ENCODE measurements at places on chromosomes 12 and 14.
A peak's percentile ranks its signal among the peaks of the same experiment; 100 is the strongest.

- DNase-seq = peak; percentile 22
These were observed 804 bp downstream of the GAPDH start for GRCh38 chr12:6534945-6535696.

DNA sequence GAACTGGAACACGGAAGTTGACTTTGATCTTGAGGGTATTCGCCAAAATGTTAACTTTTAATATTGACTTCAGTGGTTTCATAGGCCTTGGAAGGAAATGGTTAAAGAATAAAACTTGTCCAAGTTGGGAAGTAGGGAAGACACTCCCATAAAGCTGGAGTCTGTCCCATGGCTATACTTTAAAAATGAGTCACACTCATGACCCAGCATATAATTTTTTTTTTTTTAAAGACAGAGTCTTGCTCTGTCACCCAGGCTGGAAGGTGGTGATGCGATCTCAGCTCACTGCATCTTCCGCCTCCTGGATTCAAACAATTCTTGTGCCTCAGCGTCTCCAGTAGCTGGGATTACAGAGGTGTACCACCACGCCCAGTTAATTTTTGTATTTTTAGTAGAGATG, 19.6 kb downstream of the TMPRSS12 start:
- no peak for DNase-seq

GRCh38 chr12:66623455-66623854, 55.4 kb downstream of the GRIP1 start:
- no peak for DNase-seq

DNA sequence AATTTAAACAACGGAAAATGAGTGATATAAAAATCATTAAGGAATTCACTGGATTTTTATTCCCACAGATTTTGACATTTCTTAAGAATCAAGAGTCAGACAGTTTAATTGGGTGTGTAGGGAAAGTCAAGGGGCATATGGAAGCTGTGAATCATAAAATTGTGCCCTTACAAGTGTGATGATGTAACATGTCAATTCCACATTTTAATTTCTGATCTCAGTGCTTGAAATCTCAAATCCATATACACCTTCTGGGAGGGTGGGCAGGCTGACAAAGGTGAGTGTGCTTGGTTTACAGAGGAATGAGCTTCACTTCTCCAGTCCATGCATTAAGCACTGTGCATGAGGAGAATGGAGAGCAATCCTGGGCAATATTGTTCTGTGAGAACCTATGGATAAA, 1.0 kb upstream of the KRT6A start:
- no peak for DNase-seq

- DNase-seq = no peak
These were observed 308.9 kb upstream of the LRFN5 start for GRCh38 chr14:41297576-41298327.

DNA sequence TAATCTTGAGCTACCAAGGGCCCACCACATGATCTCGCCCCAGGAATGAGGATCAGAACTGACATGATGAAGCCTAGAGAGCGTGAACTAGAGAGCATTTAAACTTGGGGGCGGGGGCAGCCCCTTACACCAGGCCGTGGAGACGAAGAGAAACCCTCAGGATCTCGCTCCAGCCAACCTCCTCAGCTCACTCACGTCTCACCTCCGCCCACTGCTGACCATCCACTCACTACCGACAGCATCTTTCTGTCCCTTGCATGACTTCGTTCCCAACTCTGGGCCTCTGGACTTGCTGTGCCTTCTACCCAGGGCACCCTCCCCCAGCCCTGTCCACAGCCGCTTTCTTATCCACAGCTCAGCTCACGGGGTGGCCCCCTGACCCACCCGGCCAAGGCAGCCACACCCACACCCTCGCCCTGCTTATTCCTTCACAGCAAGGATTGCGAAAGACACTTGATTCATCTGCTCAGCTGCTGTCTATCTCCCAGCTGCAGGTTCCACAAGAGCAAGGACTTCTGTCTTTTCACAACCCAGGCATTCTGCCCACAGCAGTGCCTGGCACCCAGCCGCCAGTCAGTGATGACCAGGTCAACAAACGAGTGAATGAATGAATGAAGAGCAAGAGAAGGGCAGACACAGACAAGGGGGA, 6.4 kb downstream of the STX2 start:
- DNase-seq = no peak

GRCh38 chr14:103334644-103335622, 896 bp downstream of the EIF5 start:
- peak; percentile 64 for DNase-seq

DNA sequence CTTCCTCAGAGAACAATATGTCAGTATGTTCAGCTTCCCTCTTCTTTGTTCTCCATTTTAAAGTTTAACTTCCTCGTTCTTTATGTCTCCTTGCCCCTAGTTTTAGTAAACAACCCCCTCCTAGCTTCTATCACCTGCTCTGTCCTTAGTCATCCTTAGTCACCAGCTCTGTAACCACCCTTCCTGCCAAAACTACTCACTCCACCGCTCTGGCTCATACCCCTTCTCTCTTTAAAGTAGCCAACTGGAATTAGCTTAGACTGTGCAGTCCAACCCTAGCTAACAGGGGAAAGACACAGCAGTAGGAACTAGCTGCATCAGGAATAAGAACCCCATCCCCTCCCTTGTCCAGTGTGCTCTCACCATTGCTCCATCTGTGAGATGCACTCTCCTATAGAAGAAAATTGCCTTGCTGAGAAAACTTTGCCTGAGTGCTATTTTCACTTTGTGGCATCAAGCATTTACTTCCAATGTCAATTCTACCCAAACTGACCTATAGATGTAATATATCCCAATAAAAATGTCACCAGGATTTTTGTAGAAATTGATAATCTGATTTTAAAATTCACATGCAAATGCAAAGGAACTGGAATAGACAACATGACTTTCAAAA, 603.2 kb downstream of the C12orf50 start:
- no peak for DNase-seq

GRCh38 chr12:76790564-76791552, 26.9 kb downstream of the ZDHHC17 start:
- DNase-seq = peak; percentile 12

DNA sequence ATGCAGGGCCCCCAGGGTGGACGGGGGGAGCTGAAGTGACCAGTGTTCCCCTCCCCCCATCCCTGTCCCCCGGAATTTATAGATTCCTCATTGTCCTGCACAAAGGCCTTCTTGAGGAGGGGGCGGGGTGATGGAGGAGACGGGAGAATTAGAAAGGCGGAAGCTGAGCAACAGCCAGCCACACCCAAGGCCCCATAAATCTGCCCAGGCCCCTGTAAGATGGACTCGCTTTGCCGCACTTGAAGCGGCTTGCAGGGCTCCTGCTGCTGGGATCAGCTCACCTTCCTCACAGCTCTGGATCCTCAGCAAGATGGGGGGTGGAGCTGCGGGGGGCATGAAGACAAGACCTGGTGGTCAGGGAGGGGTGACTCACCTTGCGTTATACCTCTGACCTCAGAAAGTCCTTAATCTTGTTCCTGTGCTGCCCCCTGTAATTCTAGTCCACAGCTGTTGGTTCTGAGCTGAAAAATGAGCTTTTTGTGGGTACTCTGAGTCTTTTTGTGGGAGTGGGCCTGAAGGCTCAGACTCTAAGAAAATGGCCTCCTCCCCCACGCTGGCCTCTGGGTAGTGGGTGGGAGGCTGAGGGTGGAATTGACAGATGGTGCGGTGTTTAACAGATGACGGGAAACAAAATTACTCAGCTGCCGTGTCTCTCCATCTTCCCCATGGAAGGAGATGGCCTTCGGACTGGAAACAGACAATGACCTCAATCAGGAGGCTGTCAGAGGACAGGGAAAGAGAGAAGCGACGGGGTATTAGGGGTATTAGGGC, 15.8 kb upstream of the ANKRD33 start:
- DNase-seq = no peak

GRCh38 chr12:47686645-47687240, 19.1 kb downstream of the RPAP3 start:
- DNase-seq = peak; percentile 25

GRCh38 chr12:94849411-94849976, 154.0 kb downstream of the NDUFA12 start:
- DNase-seq = no peak

- DNase-seq = peak; percentile 55
These were observed 1.3 kb downstream of the DCAF5 start for GRCh38 chr14:69151458-69152180.

DNA sequence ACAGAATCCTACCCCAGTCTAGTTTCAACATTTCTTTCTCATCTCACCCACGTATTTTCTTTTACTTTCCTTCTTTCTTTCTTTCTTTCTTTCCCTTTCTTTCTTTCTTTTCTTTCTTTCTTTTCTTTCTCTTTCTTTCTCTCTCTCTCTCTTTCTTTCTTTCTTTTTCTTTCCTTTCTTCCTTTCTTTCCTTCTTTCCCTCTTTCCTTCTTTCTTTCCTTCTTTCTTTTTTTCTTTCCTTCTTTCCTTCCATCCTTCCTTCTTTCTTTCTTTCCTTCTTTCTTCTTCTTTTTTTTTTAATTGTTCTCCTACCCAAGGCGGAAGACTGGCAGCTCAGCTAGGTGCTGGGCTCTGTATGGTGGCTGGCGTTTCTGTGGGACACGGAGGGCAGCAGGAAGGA, 55.0 kb downstream of the GLT1D1 start:
- DNase-seq = no peak

DNA sequence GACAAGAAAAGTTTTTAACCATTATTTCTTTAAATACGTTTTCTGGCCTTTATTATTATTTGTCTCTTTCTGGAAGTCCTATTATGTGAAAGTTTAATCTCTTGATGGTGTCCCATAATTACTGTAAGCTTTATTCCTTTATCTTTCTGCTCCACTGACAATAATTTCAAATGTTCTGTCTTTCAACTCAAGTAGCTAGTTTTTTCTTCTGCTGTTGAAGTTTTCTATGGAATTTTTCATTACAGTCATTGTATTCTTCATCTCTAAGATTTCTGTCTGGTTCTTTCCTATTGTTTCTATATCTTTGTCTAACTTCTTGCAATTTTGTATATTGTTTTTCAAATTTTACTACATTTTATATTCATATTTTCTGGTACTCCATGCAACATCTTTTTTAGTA, 173.6 kb upstream of the MGAT4C start:
- no peak for DNase-seq

DNA sequence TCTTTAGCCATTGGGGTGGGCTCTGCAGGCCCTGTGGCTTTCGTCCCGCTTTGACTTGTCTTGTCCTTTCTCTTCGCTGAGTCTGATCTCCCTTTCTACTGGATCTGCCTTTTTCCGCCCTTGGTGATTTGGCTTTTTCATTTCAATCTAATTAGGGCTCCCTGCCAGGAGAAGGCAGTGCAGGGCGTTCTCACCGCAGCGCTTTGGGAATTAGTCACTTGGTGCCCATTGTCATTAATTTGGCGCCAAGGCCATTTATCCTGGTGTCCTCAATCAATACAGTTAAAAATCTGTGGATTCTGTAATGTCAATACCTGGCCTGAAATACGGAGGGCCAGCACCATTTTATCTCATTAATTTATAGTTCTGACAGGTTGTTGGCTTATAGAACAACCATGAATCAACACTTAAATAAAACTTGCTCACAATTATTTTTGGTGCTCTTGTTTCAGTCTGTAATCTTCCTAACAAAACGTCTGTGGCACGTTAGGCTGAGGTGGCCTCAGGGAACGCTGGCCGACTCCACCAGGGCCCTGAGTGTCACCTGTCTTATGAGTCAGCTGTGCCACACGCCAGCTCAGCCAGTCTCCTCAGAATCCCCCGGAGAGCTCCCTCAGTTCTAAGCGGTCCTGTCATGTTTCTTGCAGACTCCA, 115.7 kb downstream of the BEGAIN start:
- DNase-seq = no peak

DNA sequence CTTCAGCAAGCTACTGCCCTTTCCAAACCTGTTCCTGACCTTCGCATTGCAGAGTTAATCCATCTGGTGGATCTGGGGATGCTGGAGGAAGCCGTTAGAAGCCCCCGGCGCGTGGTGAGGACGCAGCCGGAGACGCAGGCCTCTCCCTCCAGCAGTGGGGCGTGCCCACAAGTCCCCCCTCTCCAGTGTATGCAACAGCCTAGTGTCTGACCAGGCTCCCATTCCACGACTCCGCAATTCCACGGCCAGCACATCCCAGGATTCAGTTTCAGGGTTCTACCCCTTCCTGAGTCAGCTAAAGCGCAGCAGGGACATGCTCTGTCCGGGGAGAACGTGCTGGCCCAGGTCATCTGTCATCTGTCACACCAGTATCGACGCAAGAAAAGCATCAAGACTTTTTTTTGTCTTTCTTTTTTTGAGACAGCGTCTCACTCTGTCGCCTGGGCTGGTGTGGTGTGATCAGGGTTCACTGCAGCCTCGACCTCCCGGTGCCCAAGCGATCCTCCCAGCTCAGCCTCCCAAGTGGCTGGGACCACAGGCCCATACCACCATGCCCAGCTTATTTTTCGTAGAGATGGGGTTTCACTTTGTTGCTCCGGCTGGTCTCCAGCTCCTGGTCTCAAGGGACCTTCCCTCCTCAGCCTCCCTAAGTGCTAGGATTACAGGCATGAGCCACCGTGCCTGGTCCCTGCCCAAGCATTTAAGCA, 8.0 kb upstream of the DYNC1H1 start:
- DNase-seq = no peak

DNA sequence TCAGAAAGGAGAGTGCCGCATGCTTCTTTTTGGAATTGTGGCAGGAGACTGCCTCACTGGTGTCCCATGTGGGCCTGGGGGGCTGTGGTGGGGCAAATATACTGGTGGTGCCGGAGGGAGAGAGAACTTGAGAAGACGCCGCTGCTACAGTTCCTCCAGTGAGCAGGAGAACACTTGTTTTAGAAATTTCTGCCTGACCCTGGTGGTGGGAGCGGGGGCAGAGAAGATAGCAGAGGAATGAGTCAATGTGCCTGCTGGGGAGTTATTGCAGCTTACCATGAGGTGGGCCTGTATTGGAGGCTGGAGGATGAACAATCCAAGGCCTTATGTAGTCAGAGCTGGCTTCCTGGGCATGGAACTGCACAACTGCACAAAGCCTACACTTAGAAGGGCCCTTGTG, 211.8 kb downstream of the SNAPC1 start:
- no peak for DNase-seq

GRCh38 chr14:23182372-23183157, 895 bp downstream of the SLC7A8 start:
- no peak for DNase-seq

GRCh38 chr12:59695379-59695778, 99.5 kb downstream of the SLC16A7 start:
- no peak for DNase-seq

DNA sequence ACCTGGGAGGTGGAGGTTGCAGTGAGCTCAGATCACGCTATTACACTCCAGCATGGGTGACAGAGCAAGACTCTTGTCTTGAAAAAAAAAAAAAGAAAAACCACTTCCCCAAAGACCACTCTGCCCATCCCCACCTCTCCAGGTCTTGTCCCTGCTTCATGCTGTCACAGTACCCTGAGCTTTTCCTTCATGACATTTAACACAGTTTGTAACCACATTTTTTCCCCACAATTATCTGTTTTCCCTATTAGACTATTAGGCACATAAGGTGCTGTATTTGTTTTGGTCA, 6.9 kb downstream of the HECTD1 start:
- no peak for DNase-seq

GRCh38 chr12:107091989-107092641, 1.2 kb downstream of the CRY1 start:
- DNase-seq = peak; percentile 86

Data from HepG2 (cell line).